ENCODE measurements at places on chromosomes 5 and 9.
A peak's percentile ranks its signal among the peaks of the same experiment; 100 is the strongest.

- DNase-seq, result no peak
Observed at GRCh38 chr9:81860581-81860980, 67.6 kb upstream of the SPATA31D4 start.

- no peak for DNase-seq
Observed at GRCh38 chr5:170491479-170491878, 12.3 kb upstream of the KCNIP1 start.

DNA sequence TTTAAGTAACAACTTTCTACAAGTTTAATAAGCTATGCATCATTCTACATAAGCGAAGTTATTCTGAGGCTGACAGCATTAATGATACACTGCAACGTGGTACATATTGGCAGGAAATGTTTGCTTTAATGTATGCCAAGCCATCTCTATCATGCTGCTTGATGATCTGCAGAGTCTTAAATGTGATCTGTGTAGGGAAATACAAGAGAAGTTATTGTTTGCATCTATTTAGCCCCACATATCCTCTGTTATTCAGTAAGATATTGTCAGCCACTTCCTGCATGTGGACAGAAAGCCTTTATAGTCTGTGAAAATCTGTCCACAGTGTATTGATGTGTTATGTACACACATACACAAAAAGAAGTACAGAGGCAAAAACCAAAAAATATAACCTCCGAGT is 193.1 kb upstream of the FREM1 start:
- no peak for DNase-seq

DNA sequence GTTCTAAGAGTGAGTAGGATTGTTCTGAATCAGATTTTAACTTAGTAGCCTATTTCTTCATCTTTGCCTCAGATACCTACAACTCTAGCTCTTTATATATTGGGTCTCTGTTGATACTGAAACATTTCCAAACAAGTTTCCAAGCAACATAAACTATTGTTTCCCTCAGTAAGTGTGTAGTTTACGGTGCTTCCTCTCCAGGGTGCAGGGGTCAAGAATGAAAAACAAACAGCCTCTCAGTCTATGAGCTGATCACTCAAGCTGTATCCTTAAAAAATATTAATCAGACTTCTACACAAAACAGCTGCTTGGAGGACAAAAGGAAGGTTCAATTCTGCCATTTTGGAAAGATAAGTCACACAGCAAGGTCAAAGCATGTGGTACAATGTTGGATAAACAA is 75.0 kb downstream of the ADAMTS12 start:
- no peak for DNase-seq

GRCh38 chr9:35603506-35603985 is 1.5 kb upstream of the TESK1 start:
- DNase-seq, result peak; percentile 24

DNA sequence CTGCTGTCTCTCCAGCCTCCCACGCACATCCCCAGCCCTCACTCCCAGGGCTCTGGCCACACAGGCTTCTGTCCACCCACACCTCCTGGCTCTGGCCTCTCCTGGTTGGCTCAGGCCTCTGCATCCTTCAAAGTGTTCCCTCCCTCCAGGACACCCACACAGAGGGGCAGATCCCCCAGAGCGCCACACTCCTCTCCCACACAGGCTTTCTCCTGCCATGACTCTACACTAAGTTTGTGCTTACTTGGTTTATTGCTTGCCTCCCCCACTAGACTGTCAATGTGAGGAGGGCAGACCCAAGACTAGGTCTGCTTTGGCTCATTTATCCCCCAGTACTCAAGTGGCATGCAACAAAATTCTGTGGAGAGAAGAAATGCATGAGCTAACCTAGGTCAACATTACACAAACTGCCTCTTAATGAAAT is 67.0 kb upstream of the SPOCK1 start:
- no peak for DNase-seq

- no peak for DNase-seq
Observed at GRCh38 chr9:73168298-73168934, 16.8 kb downstream of the ANXA1 start.

DNA sequence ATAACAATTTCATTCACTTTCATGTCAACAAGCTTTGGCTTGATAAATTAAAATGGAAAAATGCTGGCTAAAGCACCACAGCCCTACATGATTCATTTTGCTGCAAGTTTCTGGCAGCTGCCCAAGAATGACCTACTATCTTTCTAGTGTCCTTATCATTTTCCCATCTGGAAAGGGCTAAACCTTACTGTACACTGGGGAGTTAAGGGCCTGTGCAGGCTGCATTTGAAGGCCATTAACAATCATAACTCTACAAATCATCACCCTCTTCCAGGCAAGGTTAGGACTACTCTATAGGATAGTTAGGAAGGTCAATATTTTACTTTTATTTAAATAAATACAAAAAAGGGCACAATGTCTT is 579.7 kb upstream of the ZNF608 start:
- no peak for DNase-seq
